AG04450 (cell line): ENCODE measurements at places on chromosomes 1 and 21.

DNA sequence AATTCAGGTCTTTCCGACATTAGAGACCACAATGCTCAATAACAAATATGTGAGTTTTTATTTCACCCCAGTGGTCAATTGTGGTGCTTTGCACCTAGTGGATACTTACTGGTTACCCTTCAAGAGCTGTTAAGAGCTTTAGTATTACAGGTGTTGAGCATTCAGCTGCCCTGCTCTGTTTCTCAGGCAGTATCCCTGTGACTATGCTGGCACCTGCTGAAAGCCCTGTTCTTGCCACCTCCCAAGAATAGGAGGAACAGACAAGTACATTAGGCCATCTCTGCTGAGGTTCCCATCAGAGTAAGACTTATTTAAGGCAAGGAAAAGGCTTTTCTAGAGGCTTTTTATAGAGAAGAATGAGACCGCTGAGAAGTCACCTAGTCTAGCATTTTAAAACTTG is 60.8 kb downstream of the NOS1AP start:
- DNase-seq: no peak

DNA sequence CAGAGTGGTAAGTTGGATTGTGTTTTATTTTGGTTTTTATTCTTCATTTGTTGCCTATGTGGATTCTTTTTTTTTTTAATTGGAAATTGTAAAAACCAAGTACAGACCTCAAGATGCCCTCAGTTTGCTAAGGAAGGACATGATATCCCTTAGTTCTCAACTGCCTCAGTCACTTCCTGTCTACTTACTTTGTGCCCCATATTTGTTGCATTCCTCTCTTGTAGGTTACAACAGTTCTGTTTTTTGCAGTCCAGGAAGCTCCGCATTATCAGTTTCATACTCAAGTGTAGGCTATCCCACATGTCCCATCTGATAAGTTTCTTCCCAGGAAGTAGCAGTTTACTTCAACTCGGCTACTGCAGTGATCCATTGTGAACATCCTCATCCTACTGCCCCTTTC is 82.0 kb downstream of the RPAP2 start:
- DNase-seq: no peak

DNA sequence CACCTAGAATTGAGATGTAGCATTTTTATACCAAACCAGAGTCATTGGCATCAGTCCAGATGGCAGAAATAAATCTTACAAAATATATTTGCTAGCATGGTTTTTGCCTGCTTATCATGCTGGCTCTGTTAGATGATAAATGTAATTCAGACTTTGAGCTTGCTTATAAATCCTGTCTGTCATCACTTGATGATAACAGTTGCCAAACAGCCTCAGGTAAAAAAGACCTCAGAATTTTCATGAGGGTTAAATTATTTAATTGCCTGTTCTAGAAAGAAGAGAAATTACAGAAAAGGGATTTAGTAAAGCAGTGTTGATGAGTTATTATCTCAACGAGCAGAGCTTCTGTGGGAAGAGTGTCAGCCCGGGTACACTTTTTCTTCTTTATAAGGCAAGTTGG is 83.3 kb downstream of the FNBP1L start:
- no peak for DNase-seq

DNA sequence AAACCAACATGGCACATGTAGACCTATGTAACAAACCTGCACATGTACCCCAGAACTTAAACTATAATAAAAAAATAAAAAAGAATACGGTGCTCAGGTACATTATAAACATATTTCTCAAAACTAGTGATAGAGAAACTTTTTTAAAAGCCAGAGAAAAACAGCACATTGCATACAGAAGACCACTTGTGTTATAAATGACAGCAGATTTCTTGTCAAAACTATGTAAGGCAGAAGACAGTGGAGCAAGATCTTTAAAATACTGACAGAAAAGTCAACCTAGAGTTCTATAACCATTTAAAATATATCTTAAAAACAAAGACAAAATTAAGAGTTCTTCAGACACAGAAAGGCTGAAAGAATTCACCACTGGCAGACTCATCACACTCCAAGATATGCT is 144.7 kb downstream of the NEGR1 start:
- no peak for DNase-seq

- DNase-seq: no peak
Measured at GRCh38 chr1:26607186-26607585, 77.6 kb downstream of the RPS6KA1 start.

- no peak for DNase-seq
Measured at GRCh38 chr1:226520640-226521355, 27.8 kb upstream of the STUM start.

GRCh38 chr1:100627054-100627716 is 89.2 kb downstream of the GPR88 start:
- DNase-seq: peak; percentile 61

DNA sequence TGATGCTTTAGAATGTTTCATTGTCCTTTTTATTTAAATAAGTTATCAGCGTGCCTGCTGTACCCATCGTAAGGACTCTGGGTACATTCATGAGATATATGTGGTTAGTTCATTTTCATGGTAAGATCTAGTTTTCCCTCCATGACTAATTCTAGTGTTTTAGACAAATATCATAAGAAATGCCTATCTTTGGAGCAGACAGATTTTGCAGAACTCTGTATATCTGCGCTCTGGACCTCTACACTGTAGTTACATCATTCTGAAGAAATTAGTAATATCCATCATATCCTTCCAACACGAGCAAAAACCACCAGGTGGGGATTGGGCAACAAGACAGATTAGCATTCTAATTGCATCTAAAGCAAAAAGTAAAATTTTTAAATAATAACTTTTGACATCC is 499.2 kb downstream of the SETD4 start:
- DNase-seq: no peak

- DNase-seq: no peak
Measured at GRCh38 chr1:232499188-232499587, 130.7 kb downstream of the SIPA1L2 start.

DNA sequence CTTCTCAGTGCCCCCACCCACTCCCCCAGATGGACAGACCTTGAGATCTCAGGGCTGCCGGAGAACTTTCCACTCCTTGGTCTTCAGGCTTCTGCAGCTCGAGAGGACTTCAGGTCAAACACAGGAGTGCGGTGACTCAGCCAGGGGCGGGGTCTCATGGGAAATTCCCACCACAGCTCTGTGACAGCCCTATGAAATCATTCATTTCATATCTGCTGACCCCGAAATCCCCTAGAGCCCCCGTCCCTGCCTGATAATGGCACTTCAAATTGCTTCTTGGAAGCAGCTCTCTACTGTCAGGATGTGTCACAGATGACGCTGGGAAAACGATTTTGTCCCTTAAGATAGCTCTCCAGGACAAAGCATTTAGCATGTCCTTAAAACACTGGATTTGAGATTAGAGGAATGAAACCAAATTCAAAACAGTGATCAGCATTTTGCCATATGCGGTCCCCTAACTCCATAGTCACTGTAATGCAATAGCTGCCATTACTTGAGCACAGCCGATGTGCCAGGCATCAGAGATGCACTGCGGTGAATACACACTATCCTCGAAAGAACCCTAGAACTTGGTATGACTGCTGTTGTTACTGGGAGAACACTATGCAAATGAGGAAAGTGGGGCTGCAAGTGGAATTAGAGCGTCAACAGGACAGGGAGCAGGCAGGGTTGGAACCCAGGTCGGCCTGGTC is at the start of gene TNFRSF9:
Gene TNFRSF9, minus strand, starts transcription at position 95 of the 692 bp plus-strand sequence. CDS start 845 bp downstream, outside the sequence.
- DNase-seq: no peak

- no peak for DNase-seq
Measured at GRCh38 chr1:29120947-29121485, 2.7 kb downstream of the TMEM200B start.
